Skeletal muscle cell (primary cell): ENCODE measurements at places on chromosomes 12 and 14.

- no peak for DNase-seq
These were observed 52.9 kb downstream of the SCN8A start for GRCh38 chr12:51643951-51644350.

DNA sequence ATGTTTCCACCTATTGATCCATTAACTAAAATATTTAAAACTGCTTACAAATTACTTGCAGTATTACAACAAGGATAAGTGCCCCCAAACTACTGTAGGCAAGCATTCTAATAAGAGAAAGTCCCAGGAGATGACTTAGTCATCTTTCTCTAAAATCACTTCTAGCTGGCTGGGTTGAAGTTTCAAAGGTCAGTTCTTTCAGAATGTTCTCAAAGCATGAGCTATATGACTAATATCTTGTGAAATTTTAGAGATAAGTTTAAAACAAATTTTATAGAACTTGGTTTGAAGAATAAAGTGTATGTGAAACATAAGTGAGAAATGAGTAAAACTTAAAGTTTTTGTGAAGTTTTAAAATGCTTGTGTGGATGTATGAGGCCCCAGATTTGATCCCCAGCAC, 24.3 kb upstream of the OR6J1 start:
- DNase-seq: peak; percentile 65

DNA sequence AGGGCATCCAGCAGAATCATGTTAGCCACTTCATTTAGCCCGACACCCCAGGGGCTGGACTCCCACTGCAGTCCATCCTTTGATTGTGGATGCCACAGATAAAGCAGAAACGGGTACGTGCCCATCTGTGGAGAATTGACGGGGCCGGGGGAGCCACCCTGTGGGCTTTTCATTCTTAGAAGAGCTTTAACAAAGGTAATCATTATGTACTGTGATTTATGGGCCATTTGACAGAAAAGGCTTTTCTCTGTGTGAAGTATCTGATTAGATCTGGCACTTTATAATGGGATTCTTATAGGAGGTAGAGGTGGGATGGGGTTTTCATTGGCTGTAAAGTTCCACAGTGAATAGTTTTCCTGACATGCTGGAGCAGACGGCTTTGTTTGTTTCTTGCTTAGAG, 40.4 kb downstream of the AACS start:
- no peak for DNase-seq

DNA sequence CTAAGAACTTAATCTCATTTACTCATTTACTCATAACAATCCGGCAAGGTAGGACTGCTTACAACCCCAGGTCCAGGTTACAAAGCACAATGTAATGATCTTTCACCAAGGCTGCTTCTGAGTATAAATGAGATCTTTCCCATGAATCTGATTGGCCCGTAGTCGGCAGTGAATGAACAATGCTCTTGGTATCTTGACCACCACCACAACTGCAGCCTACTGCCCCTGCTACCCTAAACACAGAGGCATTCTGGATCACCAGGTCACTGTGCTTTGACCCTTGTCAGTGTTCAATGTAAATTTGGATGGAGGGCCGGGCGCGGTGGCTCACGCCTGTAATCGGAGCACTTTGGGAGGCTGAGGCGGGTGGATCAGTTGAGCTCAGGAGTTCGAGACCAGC, 15.9 kb downstream of the FAM181A start:
- no peak for DNase-seq

DNA sequence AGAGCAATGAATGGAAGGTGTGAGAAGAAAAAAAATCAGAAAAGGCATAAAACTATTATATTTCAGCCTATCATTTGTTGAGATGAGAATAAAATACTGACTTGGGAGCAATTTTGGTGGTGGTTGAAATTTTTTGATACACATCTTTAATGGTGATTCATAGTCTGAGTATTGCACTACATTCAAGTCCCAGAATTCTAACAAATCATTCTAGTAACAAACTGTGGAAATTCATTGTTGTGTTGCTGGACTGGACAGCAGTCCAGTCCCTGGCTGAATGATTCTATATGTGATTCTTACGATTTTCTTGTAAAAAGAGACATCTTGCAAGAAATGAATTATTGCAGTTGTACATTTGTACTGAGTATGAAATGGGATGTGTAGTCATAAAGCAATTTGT, 268.6 kb downstream of the TRHDE start:
- no peak for DNase-seq

- no peak for DNase-seq
These were observed 120.4 kb upstream of the KRR1 start for GRCh38 chr12:75631831-75632230.

DNA sequence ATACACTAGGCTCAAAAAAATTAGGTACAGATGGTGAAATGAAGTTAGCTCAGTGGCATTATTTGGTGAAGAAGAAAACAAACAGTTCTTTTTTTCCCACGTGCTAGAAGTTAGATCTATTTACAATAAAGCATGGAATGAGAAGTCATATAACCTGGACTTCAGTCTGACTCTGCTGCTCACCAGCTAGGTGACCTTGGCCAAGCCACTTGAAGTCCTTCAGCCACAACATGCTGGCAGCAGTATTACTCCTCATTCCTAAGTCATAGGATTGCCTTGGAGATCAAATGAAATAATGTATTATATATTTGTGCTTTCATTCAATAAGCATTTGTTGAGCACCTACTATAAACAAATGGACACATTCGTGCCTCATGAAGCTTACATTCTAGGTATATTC, 45.2 kb downstream of the PTHLH start:
- no peak for DNase-seq

GRCh38 chr12:85130646-85131045, 94.5 kb downstream of the LRRIQ1 start:
- DNase-seq: peak; percentile 21

- DNase-seq: peak; percentile 59
These were observed 26.7 kb downstream of the NTN4 start for GRCh38 chr12:95763809-95764253.

GRCh38 chr12:43008953-43009845, 419.7 kb upstream of the PRICKLE1 start:
- DNase-seq: no peak

DNA sequence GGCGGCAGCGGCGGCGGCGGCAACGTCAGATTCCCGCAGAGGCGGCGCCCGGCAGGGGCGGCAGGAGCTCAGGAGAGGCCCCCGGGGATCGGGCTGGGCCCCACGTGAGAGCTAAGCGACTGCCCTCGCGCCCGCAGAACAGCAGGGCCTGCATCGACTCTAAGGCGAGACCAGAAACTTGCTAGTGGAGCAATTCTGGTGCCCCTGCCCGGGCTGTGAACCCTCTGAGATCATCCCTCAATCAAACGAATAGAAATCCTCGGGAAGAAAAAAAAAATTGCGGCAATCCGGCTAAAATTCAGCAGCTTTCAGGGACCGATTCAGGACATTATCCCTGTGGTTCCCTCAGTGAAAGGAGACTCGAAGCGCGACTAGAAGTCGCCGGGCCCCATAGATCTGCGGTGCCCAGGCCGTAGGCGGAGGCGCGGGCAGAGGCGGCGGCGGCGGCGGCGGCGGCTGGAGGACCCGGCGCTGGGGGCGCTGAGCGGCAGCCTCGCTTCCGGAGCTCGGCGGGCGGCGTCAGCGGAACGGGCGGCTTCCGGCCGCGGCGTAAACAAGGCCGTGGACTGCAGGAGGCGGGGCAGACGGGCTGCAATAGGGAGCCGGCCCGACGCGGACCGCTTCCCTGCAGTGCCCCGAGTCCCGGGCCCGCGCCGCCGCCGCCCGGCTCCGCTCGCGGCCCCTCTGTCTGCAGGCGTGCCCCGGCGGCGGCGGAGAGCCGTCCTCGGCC, at the start of gene KLHDC2:
KLHDC2 (plus strand) TSS at position 583 of the 730 bp plus-strand sequence. CDS start 316 bp downstream, outside the sequence.
- peak; percentile 75 for DNase-seq

GRCh38 chr12:76259660-76260389, 88.4 kb downstream of the BBS10 start:
- peak; percentile 88 for DNase-seq

GRCh38 chr14:80930836-80931389, 10.6 kb downstream of the CEP128 start:
- peak; percentile 91 for DNase-seq

DNA sequence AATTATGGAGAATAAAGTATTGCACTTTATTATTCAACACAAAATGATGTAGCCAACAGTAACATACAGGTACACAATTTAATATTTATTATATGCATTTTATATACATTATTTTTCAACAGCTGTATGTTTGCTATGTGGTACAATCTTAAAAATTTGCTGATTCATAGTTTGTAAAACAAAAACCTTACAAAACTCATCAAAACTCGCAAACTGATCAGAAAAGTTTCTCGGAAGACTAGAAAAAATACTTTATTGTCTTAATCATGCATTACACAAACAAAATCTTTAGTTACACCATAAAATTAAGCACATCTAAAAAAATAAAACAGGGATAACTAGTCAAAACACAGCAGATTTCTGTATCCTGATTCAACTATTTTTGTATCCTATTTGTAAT, 19.5 kb downstream of the COCH start:
- no peak for DNase-seq

DNA sequence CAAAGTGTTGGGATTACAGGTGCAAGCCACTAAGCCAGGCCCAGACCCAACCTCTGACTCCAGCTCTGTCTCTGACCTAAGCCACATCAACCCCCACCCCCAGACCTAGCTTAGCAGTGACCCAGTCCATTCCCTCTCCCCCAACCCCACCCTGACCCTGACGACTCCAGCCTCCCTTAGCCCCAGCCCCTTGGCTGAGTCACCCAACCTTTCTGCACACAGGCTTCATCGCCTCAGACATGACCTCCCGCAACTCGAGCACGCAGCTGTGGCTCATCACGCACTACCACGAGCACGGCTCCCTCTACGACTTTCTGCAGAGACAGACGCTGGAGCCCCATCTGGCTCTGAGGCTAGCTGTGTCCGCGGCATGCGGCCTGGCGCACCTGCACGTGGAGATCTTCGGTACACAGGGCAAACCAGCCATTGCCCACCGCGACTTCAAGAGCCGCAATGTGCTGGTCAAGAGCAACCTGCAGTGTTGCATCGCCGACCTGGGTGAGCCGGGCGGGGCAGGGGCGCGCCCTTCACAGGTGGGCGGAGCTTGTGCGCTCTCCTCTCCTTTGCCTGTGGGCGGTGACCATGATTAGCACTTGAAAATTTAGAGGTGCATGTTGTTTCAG, 7.8 kb downstream of the ACVRL1 start:
- DNase-seq: no peak

DNA sequence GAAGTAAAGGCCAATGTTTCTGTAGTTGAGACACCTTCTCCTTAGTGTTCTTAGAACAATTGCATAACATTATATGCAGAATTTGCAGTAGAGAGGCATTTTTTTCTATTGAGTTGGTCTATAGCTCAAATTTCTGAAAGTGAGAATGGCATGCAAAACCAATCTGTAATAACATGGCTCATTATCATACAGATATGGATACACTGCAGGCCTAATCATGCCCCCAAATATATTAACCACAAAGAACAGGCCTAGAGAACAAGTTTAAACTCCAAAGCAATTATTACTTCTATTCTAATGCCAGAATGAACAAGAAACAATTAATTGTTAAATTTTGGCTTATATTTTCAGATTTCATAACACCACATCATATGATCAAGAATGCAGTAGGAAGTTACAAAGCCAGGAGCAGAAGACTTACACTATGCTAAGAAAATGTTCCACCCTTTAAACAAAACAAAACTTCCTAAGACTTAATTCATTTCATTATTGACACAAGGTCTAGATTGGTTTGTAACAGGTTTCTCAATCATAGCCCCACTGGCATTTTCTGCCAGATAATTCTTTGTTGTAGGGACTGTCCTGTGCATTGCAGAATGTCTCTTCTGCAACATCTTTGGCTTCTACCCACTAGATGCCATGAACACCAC, 26.9 kb downstream of the TMTC1 start:
- DNase-seq: no peak

- no peak for DNase-seq
These were observed 404 bp upstream of the CCDC91 start for GRCh38 chr12:28189784-28190320.

DNA sequence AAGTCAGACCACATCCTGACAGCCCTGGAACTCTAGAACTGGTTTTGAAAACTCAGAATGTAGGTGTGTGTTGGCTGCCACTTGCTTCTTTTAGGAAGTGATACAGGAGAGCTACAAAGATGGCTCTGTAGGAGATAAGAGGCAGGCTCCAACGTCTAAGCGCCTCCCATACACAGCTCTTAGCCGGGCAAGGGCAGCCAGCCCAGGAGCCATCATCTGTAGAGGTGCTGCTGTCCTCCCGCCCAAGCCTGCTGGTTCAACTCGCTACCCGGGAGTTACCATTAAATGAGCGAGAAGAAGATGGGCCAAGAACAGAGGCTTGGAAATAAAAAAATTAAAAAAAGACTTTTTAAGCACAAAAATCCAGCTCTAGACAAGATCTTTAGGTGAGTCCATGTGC, 61.2 kb upstream of the DIO3 start:
- DNase-seq: no peak

DNA sequence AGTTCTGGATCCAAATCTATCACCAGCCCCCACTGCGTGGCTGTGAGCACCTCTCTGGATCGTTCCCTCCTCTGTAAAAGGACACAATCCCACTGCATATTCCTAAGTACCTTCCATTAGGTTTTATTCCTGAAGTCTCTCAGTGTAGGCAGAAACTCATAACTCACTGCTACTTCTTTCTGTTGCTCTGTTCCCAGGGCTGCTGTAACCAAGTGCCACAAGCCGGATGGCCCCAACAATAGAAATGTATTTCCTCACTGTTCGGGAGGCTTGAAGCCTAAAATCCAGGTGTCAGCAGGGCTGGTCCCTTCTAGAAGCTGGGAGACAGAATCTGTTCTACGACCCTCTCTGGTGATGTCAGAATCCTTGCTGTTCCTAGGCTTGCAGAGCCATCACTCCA, 24.9 kb downstream of the FOXN3 start:
- no peak for DNase-seq

DNA sequence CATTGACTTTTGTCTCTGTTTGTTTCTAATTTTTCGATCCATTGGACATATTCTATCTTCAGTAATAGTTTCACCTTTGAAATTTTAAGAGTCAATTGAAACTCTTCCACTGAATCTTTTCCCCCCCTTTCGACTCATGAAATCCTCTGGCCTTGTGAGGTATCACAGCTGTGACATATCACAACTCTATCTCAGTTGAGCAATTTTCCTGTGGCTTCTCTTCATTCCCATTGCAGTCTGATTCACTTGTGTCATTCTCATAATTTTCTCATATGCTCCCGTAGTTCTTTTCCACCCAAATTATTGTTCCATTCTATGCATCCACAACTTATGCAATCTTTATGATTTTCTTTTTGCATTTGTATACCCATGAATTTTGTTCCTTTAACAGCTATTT, 261.6 kb downstream of the DACT1 start:
- DNase-seq: peak; percentile 69
